T47D (cell line): ENCODE measurements at places on chromosomes 6 and 20.

DNA sequence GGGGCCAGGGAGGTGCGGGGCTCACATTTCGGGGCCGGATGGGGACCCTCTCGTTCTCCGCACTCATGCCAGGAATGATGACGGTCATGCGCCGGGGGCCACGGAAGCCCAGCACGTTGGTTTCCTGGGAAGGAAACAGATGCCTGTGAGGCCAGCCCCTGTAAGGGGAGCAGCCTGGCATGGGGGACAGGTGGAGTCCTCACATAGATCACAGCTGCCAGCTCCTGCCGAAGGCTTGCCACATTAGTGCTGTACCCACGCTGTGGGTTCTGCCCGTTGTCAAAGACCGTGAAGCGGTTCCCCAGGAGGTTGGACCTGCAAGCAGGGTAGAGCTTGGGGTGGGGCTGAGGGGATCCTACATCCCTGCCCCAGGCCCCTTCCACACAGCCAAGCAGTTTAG, 6.7 kb upstream of the TEAD3 start:
- DNase-seq = no peak

DNA sequence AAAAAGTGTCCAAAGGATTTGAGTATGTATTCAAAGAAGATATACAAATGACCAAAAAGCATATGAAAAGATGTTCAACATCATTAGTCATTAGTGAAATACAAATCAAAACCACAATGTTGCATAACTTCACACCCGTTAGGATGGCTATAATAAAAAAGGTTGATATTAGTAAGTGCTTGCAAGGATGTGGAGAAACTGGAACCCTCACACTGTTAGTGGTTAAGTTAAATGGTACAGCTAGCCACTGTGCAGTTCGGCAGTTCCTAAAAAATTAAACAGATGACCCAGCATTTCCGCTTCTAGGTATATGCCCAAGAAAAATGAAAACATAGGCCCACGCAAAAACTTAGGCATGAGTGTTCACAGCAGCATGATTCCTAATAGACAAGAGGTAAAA, 38.6 kb downstream of the IBTK start:
- no peak for DNase-seq

DNA sequence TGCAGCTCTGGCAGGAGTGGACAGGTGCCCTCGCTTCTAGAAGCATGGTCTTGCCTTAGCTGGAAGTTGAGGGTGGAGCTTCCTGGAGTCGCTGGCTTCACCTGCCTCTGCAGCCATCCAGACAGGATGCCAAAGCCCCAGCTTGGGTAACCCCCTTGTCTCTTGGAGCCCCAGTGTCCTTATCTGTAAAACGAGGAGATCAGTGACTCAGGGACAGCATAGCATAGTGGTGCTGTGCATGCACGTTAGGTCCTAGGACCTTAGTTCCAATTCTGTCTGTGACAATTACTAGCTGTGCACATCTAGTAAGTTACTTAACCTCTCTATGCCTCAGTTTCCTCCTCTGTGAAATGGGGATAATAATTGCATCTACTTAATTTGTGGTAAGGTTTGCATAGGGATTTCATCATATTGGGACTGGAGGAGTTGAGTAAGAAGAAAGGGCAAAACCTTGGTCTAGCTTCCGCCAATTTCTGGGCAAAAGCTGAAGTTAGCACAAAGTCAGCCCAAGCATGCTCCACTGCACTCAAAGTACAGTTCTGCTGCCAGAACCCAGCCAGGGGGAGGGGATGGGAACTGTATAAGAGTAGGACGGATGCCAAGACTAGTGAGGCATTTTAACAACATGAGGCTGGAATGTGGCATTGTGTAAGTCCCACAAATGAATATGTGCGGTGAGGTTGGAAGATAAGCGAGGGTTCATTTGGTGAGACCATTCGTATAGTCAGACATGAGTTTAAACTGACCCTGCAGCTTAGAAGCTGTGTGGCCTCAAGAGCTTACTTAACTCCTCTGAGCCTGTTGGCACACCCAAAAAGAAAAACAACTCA, 24.5 kb downstream of the TOX2 start:
- peak; percentile 61 for DNase-seq

DNA sequence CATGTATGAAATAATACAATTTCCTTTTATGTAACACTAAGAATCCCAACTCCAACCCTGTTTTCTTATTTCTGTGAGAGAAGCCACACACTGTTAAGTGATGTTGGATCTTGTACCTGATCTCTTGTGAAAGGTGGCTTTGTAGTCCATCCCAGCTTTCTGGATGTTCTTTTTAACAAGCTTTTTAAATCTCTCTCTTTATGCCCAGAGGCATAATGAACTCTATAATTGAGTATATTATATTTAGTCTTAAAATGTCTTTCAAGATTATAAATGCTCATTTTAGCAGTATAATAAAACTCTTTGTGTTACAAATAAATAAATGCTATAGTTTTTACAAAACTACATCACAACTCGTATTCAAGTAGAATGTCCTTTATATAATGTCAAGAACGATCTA, 922.1 kb downstream of the EPHA7 start:
- no peak for DNase-seq

DNA sequence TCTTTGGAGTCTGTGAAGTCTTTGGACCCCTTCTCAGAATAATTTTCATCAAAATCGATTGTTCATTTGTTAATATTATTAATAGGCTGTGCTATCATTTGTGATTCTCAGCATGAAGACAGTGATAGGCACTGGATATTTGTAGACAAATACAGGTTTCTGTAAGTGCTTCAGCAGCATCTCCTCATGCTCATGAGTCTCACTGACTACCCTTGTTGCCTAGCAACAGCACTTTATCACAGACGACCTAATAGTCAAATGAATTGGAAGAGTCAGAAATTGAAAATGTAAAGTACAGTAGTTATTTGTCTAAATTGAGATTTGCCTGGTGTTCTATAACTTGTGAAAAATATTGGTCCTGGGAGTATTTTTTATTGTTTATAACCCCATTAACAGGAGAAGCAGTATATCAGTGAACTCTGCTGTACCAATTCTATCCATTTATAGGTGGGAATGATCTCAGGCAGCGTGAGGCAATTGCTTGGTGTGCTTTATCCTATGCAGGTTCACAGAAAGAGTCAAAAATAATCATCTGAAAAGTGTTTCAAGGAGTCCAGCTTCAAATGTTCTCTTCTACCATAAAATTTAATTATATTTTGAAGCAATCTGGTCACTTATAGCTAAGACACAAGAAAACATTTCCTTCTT, 684.6 kb downstream of the RFPL4B start:
- no peak for DNase-seq

DNA sequence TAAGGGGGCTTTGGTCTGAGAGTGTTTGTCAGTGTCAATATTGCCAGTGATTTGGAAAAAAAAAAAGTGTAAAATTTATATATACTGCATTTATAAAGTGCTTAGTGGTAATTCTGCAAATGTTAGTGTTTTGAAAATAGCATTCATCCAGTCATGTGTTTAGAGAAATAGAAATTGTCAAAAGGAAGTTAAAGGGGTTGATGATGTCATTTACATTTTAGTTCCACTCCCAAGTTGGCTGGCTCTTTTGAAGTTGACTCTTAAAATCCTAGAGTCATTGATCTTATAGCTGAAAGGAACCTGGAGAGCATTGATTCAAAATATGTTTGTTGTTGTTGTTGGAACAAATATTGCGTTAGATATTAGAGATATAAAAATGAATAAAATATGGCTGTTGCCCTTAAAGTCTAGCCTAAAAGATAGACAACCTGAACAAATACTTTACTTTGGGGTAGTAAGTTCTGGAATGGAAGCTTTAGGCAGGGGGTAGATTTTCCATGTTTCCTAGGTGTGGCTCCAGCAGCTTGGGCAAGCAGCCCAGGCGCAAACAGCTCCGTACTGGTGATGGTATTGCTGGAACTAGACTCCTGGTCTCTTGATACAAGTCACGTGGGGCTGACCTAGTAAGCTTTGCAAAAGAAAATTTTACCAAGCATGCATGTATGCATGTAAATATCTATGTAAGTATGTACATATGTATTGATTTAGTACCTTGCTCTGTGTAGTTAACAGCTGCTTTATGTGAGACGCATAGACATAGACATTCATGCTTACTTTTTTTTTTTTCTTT, 46.3 kb downstream of the HIVEP1 start:
- DNase-seq = no peak

GRCh38 chr6:125983246-125983945, 2.9 kb upstream of the TRMT11 start:
- DNase-seq = no peak

GRCh38 chr20:37669773-37670236, 24.0 kb upstream of the CTNNBL1 start:
- no peak for DNase-seq

DNA sequence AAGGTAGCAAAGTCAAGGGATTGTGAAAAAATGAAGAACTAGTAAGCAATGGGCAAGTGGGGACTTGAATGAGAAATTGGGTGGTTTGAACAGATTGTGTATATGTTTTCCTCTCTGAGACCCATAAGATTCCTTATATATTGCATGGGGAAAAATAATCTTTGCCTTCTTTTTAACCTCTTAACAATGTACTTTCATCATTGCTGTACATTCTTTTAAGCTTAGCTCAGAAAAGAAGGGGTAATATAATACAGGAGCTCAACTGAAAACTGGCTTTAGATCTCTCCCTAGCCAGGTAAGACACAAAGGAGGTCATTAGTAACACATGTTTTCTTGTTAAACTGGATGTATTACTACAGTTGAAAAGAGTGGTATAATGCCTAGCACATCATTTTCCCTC, 287.2 kb downstream of the RNF144B start:
- no peak for DNase-seq

DNA sequence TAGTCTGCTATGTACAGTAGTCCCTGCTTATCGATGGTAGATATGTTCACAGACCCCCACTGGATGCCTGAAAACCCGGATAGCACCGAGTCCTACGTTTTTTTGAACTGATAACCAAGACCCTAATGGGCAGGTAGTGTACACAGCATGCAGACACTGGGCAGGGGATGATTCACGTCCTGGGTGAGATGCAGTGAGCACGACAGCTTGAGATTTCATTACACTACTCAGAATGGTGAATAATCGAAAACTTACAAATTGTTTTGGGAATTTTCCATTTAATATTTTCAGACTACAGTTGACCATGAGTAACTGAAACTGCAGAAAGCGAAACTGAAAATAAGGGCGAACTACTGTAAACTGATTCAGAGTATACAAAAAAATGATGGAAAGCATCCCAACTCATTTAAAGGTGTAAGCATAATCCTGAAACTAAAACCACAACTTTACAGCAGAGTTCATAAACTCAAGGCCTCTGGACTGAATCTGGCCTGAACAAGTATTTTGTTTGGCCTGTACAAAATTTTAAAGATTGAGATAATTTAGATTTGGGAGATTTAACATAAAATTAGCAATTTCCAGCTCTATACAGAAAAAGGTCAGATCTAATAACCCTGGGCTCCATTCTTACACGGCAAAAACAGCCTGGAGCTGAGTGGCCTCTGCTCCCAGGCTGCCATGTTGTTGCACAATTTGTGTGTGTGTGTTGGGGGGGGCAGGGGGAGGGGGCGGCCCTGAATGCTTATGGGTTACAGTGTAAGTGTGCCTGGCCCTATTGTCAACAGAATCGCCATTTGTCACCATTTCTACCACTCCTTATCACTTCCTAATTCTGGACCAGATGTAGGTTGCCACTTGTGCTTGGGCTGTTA, 34.9 kb downstream of the RNF24 start:
- DNase-seq = no peak

DNA sequence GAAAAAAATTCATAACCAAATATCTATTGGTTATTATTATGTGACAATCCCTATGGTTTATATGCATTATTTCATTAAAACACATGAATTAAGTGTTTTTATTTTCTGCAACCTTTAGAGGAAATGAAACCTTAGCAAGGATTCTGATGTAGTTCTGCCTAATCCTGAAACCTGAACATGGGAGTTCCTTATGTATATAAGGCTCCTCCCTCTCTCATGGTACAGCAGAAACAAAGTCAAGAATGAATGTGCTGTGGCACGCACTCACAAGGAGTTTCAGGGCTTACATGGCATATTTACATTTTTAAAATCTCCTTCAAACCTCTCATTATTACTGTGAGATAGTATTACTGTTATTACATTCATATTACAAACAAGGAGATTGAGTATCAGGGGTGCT, 426.4 kb upstream of the CITED2 start:
- DNase-seq = no peak

DNA sequence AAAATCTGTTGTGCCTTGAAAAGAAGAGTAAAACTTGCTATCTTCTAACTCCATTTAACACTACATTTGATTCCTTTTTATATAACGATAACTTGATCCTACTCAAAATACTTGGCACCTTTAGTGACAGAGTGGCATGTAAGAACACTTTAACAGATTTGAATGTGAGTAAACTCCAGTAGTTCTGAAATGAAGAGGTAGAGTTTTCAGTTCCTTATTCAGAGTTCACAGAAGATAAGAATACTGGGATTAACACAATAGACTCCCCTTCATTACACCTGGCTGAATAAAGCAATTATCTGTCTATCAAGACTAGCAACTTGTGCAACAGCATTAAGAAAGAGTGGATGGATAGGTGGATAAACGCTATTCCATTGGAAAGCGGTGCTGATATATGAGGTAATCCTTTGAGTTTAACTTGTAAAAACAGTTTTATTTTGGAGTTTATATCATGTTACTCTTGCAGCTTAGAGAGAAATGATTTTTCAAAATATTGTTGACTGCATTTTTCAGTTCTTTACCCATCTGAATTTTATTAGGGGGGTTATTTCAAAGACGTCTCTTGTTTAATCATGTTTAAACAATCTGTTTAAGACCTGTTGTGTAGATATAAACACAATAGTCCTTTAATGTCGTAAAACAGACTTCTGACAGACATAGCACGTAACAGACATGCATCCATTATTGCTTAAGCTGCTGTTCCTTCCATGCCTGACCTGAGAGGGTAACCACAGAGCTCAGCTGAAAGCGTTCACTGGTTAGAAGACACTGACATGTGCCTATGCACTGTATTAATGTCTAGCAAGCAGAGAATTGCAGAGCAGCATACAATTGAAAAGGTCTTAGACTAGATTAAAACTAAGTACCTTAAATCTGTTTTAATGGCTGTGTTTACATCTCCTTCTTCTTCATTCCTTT, 102.4 kb upstream of the SUPT3H start:
- DNase-seq = peak; percentile 23

GRCh38 chr6:107786709-107787588, 37.2 kb downstream of the SCML4 start:
- no peak for DNase-seq

DNA sequence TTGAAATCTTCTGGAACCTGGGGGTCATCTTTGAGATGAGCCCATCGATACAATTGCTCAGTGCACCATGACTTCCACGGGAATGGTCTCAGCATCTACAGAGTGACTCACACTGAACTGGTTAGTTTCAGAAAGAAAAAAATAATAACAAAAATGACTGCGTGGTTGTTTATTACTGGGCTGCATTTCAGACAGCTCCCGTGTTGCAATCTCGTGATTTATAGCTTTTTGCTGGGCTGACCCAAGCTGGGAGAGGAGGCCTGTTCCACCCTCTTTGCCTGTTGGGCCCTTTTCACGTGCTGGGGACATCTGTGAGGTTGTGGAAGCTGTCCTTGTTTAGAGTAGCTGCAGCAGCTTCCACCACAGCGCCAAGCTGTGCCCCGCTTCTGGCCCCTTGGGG, 225.5 kb downstream of the BMP7 start:
- DNase-seq = no peak
